ENCODE measurements at places on chromosomes 4 and X.

DNA sequence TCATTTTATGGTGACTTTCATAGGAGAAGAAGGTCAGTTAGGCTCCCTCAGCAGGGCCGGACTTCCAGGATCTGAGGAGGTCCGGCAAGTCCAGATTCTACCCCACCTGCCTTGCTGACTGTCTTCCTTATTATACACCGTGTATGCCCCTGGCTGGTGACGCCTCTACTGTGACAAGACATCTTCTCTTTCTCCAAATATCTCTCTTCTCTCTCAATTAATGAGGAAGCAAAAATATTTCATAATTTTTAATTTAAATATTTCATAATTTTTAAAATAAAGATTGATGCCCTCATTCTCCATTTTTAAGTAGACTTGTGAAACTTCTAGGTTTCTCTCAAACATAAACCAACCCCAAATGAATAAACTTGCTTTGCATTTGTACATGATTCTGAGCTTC is 202.5 kb downstream of the NSUN7 start:
- no peak for DNase-seq

DNA sequence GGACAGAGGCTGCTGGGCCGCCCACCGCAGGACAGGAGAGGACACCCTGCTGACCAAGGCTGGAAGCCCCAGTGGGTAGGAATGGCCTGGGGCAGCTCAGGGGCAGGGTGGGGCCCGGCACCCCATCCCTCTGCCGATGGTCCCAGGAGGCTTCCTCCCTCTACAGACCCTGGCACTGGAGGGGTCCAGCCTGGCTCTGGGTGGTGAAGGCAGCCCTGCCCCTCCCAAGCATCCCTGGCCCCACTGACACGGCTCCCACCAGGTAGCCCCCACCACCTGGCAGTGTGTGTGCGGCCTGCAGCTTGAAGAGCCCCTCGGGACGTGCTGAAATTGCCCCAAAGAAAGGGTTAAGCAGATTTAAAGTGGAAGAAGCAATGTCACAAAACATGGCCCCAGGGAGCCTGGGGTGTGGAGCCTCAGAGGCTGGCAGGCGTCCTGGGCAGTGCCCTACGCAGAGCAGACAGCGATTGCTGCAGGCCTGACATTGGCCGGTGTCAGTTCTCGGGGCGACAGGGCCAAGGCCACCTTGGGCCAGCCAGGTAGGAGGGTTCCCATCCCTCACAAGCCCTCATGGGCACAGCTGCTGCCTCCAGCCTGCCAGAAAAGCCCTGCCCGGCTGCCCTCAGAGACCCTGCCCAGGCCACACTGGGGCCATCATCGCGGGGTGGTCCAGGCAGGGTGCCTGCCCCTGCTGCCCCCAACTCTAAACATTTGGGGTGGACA is 80.5 kb downstream of the FAM53A start:
- no peak for DNase-seq

DNA sequence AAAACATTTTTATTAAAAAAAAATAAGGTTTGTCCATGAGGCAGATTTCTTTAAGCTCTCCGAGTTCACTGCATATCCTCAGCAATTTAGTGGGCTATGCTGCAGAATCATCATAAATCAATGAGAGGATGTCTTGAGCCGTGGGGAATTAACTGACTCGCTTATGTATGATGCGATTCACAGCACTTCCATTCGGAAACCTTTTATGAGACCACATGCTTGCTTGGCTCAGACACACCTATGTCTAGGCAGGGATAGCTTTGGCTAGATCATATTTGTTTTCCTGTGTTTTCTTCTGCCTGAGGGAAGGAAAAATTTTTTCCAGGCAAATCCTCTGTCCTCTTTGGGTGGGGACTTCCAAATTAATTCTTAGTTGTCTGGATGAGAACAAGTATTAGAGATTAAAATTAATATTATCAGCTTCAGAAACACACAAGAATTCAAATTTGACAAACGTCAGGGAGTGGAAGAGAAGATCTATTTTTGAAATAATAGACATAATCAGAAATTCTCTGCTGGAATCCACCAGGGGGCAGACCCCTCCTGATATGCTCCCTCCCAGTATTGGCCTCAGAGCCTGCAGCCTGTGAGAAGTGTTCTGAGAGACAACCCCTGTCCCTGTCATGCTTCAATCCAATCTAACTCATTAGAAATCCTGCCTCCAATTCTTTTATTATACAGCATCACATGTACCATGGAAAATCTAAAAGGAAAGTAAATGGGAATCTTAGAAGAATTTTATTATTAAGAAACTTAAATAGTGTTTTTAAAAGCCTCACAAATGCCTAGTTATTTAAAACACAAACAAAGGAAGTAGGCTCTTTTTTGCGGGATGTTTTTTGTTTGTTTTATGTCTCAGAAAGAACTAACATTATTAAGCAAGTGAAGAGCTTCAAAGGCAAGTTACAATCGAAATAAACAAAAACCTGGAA is 345.1 kb upstream of the TACR3 start:
- no peak for DNase-seq

GRCh38 chr4:99052902-99053301 is 35.7 kb downstream of the ADH5 start:
- DNase-seq, result no peak

All from NCI-H187 treated with DMSO at 0.1 percent for 48 hours (cell line).